MG63 (cell line): ENCODE measurements at places on chromosomes 3 and 15. TPM values are rescaled to one million over a fixed set of nuclear protein-coding genes. Genes with fewer than 3 reads are reported as not detected.
A peak's percentile ranks its signal among the peaks of the same experiment; 100 is the strongest.

The SLC22A14 gene
- total RNA-seq: 0.69 TPM in 1 of 2 replicates, not detected in the other

The PLA2G4E gene
- not detected in 2 replicates for total RNA-seq

The DYNLT2B gene
- total RNA-seq: 15.4 and 34.3 TPM in 2 replicates

The ADAMTSL3 gene
- 0.10 and 0.23 TPM in 2 replicates for total RNA-seq

The AP3B2 gene
- 0.03 TPM in 1 of 2 replicates, not detected in the other for total RNA-seq

- no peak for DNase-seq
Measured at GRCh38 chr15:59595434-59595915, 16.1 kb upstream of the GCNT3 start.

DNA sequence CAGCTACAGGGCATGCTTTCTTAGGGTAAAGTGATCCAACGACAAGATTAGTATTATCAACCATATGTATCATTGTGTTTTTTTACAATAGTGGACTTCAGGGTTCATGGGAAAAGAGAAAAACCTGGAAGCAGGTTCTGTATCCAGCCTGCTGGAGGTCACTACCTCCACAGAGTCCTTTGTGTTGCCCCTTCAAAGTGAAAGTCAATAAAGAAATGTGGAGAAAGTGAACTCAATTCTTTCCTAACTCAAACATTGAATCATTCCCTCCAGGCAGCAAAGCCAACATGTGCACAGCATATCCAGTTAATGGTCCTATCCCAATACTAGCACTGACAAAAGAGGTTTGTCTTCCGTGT lies 45.4 kb downstream of the FGF7 start:
- peak; percentile 15 for DNase-seq

GRCh38 chr3:132242790-132243189 lies 74.4 kb upstream of the ACP3 start:
- no peak for DNase-seq

DNA sequence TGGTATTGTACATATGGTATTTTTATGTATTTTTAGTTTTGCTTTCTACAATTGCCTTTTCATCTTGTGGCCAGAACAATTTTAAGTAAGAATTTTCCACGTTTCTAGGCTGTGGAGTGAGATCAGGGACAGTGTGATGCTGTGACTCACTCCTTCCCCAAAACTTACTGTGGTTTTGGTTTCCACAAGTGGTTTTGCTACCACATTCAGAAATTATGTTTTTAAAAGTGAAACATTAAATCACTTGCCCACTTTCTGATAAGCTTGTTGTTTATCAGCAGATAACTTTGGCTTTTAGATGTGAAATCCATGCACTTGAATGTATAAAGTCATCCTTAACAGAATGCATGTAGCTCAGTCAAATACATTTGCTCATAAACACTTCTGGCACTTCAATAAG lies 192.2 kb upstream of the THRB start:
- DNase-seq: no peak

DNA sequence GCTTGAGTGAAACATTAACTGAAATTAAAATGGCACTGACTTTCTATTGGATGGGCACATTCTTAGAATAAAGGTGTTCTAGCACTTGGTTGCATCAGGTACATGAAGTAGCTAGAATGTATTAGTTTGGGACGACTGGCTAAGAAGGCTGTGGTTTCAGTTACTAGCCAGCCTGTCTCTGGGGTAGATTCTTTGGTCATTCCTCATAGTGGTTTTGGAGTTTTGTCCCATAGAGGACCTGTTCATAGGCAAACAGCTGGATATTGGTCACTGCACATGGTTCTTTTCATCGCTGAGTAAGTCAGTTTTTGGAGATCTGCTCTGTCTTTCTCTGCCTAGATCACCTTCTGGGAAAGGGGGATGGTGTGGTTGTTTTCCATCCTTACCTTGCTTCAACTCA lies 55.3 kb downstream of the ADAMTSL3 start:
- no peak for DNase-seq

DNA sequence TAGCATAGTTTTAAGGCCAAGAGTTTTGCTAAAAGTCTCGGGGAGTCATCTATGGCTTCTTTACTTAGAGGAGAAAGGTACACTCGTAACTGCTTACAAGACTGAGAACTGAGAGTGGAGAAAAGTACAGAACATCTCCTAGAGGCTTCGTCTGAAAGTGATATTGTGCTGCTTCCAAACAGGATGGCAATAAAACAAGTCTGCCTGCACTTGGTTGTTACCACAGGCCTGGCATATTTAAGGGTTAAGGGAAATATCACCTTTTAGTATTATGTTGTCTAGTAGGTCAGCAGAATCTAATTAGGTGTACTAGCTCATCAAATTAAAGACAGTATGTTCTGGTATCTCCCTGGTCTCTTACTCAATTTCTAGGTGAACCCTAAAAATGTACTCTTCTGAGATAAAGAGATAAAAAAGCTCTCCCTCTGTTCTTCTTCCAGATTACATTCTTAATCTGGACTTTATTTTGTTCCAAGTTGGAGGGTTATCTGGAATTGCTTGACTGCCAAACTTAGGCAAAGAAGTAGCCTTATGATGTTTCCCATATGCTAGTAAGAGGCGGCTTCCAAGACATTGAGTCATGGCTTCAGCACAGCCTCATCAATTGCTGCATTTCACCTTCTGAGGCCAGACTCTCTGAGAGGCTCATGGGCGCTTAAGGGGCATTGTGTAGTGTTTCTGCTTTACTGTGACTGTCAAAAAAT lies 181.3 kb downstream of the LSAMP start:
- peak; percentile 22 for DNase-seq

DNA sequence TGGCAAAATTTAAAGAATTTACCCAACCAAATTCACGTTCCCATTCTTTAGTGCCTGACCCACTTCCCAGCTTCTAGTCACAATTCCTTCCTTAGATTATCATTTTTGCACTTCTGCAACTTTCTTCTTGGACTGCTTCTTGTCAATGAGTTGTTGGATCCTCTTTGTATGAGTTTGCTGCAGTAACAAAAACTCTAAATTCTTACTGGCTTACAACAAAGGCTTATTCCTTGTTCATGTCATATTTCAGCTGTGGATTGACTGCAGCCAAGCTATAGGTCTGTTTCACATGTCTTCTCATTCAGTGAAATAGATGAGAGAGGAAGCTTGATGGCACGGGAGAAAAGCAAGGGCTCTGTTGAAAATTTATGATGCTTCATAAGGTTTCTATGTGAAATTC lies 50.4 kb upstream of the TGFBR2 start:
- no peak for DNase-seq

DNA sequence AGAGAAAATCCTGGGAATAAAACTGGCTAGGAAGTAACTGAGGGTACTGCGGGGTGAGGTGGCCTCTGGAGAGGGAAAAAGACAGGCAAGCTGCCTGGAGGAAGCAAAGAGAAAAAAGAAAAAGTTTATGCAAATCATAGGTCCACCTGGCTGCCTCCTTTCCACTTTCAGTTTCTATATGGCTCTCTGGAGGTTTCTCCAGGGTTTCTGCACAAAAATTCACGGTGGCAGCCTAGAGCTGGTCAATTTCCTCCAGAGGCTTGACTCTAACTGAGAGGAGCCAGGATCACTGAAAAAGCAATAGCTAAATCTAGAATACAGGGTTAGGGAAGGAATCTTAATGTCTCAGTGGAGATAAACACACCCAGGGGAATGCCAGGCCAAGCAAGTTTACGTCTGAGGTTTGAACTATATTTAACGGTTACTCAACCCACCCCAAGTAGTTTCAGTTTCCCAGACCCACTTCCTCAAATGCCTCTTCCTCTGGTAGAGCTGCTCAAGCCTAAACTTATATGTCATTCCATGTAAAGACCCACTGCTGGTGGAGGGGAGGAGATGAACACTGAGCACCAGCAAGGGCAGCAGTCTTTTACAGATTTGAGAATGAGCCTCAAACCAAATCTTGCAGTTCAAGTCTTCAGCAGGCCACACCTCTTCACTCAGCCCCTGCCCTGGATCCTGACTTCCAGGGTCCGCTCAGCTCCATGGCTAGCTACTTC lies 5.7 kb downstream of the LYSMD2 start:
- peak; percentile 39 for DNase-seq

DNA sequence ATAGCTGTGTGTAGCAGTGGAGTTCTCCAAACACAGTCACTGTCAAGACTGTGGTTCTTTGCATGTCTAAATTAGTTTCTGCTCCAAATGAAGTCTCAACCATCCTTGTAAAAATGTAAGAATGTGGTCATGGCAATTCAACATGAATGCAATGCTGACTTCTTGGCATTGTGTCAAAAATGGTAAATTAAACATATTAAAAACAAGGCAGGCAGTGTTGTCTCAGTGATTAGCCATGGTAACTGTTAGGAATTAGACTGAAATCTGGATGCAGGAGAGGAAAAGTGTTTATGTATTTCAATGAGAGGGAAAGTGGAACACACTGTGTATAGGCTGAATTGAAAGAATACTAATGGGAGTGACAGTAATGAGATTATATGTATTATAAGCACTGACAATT lies 597.2 kb downstream of the EDEM1 start:
- no peak for DNase-seq

DNA sequence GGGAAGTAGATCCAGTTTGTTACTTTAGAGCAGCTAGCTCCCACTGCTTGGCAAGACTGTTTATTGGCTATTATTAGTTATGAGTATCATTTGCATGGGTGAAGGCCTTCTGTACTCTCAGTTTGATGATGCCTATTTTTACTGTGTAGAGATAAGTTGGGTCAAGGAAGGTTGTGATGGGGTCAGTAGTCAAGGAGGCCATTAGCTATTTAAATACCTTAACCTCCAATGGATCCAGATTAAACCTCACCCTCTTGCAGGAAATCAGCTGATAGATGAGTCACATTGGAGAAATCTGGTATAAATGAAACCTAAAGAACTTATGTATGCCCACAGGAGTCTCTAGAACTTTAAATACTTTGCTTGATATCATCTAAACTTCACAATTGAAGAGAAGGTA lies 45.0 kb downstream of the THBS1 start:
- DNase-seq: no peak

- no peak for DNase-seq
Measured at GRCh38 chr3:132880986-132881385, 157.2 kb upstream of the TMEM108 start.

DNA sequence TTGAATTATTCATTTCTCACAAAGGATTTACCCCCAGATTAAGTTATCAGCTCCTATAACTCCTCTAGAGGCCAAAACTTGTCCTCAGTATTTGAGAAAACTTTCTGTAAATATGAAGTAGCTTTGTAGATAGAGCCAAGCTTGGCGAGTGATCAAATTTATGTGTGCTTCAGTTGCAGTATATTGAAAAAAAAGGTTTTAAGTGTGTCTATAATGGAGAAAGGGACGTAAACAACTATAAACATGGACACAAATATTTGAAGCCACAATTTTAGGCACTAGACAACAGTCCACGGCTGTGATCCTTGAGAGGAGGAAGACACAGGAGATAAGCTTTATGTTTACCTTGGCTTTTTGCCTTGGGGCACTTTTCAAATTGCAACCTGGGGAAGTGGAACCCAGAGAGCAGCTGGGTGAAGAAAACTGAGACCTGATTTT lies 118.7 kb downstream of the THRB start:
- DNase-seq: no peak

- peak; percentile 79 for DNase-seq
Measured at GRCh38 chr3:123678108-123678511, 93.3 kb upstream of the HACD2 start.

GRCh38 chr3:112774293-112774926 lies 72.3 kb downstream of the CD200R1L start:
- peak; percentile 73 for DNase-seq

DNA sequence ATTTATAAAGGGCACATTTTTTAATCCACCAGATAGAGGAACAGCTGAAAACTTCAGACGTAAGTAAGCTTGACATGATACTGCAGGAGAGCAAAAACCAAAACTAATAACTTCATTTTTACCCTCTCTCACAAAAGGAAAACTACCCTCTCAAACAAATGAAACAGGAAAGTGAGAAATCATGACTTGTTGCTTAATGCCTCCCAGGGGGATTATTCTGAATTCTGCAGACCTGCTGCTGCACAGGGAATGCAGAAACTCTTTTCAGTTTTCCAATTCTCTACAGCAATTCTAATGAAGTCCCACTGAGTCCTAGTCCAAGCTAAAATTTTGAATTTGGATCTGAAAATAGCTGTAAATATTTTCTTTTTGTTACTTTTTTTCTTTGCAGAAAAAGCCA lies 637.1 kb upstream of the CCDC54 start:
- no peak for DNase-seq

GRCh38 chr3:16496008-16496407 lies 17.5 kb downstream of the RFTN1 start:
- DNase-seq: no peak

DNA sequence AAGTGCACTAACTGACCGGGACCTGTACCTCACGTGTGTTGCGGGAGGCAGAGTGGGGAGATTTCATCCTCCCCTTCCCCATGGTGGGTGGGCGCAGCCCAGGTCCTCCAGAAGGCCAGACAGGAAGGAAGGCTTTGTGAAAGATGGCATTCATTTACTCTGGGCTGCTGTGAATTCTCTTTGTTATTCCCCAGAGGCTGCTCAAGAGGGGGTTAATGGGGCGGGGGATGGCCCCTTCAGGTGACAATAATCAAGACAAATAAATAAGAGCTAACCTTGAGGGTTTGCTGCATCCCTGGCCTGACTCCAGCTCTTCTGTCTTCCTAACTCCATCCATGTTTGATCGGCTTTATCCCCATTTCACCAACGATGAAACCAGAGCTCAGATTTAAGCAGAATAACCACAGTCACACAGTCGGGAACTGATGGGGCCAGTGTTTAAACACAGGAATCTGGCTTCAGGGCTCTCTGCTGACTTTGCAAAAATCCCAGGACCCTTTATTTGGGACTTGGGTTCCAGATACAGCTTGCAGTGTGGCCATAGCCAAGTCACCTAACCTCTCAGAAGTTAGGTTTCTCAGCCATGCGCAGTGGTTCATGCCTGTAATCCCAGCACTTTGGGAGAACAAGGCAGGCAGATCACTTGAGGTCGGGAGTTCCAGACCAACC lies 16.5 kb downstream of the PIF1 start:
- no peak for DNase-seq

DNA sequence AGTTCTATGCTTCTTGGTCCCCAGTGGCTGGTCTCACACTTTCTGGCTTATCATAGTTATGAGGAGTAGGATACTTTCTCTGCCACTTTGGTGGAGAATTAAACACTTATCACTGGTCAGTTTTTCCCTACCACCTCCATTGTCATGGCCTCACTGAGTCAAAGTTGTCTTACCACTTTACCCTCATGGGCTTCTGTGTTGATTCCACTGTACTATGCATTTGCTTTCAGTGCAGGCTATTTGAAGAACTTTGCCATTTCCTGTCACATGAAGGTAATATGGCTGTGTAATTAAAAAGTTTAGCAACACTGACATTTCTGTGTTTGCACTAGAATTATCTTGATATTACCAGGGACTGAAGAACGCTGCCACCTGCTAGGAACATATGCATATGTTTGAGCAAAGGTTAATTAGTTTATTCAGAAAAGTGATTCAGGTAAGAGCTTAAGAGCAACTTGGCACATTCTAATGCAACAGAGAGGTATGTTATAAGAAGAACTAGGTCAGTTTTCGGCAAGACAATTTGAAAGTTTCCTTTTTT lies 377.3 kb downstream of the PDCD6IP start:
- DNase-seq: no peak

GRCh38 chr3:63135367-63135766 lies 142.7 kb upstream of the SYNPR start:
- DNase-seq: no peak

DNA sequence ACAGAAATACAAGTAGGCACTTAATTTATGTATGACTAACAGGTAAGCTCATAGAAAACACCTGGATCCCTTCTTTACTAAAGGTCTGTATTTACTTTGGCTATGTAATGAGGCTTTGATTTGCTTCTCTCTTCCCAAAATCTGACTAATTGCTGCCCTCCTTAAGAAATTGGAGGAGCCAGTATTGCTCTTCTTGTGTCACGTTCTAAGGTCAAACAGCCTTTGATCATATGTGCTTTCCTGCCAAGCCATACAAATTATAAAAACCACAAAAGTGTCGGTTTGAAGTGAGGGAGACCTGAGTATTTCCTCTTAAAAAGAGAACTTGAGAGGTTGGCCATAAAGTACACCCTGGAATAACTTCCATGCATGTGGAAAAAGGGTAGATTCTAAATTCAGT lies 112.1 kb upstream of the MB21D2 start:
- DNase-seq: no peak
